CD4-positive, alpha-beta T cell treated with Interleukin-10 for 1 hour (primary cell): ENCODE measurements at places on chromosomes 1 and 21.

DNA sequence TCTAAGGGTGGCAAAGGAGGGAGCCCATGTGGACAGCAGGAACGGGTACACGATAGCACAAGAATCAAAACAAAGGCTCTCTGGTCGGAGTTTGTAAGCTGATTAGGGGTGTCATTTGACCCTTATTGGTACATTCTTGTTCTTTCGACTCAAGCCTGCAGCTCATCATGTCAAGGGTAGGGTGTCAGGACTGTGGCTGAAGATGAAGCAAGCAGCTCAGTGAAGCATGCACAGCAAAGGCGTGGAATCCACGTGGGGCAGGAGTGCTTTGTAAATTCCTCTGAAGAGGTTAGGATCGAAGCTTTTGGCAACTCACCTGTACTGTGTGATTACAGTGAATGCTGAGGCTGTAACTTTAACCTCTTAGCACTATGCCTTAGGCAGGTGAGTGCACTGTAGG is 4.7 kb upstream of the ABCB10 start:
- no peak for DNase-seq

DNA sequence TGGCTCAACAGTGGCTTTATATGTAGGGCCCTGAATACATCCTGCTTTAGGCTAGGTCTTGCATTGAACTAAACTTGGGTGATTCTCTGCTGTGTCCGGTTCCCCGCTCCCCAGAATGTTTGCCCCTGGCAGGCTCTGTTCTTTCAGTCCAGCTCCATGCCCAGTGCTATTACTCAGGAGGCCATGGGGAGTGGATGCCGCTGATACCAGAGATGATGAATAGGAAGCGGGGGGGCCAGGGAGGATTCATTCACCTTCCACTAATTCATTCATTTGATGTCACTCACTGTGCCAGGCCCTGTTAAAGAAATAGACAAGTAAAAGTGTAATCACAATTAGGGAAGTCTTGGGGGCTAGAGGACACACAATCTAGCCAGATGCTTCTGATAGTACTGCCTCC is 83.8 kb downstream of the TMEM53 start:
- DNase-seq: no peak

DNA sequence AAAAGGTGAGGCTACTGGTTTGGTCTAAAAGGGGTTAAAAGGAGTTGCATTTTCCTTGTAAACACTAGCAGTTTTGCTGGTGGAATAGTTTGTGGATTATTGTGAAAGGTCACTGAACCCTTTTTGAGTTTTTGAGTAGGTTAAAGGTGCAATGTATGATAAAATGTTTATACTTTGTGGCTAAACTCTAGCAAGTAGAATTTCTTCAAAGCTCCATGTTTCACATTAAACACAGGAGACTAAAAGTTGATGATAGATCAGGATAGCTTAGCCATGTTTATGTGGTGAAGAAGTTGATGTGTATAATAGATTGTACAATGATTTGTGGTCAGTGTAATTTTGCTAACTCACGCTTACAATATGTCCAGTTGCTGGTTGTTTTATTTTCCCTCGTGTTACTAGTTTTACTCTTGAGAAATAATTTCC is 13.1 kb downstream of the ZNF326 start:
- no peak for DNase-seq

GRCh38 chr21:43842742-43843141 is 22.3 kb upstream of the AGPAT3 start:
- DNase-seq: no peak

DNA sequence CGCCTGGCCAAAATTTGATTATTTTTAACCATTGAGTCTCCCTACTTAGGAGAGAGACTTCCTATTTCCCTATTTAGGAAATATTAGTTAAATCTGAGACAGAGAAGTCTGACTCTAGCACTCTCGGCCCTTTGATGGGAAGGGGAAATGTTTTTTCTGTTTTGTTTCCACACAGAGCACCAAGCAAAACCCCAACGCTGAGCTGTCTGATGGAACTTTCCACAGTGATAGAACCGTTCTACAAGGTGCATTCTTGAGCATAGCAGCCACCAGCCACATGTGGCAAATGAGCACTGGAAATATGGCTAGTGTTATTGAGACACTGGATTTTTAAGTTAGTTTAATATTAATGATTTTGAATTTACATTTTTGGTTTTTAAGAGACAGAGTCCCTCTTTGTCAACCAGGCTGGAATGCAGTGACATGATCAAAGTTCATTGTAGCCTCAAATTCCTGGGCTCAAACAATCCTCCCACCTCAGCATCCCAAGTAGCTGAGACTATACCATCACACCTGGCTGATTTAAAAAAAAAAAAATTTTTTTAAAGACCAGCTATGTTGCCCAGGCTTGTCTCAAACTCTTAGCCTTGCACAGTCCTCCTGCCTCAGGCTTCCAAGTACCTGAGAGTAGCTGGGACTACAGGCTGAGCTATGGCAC is 77.3 kb upstream of the GALNT2 start:
- DNase-seq: no peak

GRCh38 chr1:206493279-206493678 is 14.1 kb upstream of the RASSF5 start:
- DNase-seq: no peak

- no peak for DNase-seq
Observed at GRCh38 chr1:46558966-46559365, 7.5 kb upstream of the KNCN start.

DNA sequence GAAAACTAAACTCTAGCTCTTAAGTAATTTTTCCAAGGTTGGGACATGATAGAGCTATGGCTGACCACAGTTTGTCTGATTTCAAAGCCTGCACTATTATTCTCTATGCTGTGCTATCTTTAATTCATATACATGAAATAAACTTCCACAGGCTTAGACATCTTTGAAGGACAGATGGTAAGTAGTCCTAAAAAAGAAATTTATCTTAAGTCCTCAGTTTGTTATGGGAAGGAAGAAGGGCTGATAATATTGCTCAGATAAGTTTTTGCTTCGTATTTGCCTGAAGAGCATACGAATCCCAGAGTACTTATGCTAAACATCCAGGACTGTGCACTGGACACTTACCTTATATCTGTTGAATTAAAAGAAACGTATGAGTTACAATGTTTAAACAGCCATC is 39.6 kb downstream of the VCAM1 start:
- DNase-seq: no peak

DNA sequence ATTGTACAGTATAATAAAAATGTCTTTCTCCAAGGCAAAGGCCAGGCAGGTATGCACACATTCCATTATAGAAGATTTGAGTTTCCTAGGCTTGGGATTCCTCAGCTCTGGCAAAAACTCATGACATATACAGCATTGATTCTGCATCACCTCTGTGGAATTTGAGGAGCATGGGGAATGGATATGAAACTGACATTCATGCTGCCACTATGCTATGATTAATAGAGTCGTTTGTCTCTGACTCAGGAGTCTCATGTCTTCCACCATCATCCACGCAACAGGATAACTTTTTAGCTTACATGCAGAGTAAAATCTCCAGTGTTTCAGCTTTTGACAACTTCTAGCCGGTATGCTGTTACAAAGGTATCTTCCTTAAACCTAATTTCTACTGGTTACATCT is 49.8 kb upstream of the ADORA3 start:
- DNase-seq: no peak

GRCh38 chr1:67489643-67490042 is 59.4 kb upstream of the SERBP1 start:
- DNase-seq: peak; percentile 3

GRCh38 chr1:118459871-118460270 is 274.8 kb upstream of the SPAG17 start:
- no peak for DNase-seq

- DNase-seq: no peak
Observed at GRCh38 chr1:19817160-19817559, 2.1 kb upstream of the RNF186 start.

DNA sequence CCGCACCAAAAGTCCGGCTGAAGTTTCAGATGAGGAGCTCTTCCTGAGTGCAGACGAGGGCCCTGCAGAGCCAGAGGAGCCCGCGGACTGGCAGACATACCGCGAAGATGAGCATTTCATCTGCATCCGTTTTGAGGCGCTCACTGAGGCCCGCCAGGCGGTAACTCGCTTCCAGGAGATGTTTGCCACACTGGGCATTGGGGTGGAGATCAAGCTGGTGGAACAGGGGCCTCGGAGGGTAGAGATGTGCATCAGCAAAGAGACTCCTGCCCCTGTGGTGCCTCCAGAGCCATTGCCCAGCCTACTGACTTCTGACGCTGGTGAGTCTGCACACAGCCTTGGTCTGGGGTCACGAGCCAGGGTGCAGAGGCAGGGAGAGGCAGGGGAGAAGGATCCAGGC is 84.7 kb downstream of the TRIM11 start:
- no peak for DNase-seq

DNA sequence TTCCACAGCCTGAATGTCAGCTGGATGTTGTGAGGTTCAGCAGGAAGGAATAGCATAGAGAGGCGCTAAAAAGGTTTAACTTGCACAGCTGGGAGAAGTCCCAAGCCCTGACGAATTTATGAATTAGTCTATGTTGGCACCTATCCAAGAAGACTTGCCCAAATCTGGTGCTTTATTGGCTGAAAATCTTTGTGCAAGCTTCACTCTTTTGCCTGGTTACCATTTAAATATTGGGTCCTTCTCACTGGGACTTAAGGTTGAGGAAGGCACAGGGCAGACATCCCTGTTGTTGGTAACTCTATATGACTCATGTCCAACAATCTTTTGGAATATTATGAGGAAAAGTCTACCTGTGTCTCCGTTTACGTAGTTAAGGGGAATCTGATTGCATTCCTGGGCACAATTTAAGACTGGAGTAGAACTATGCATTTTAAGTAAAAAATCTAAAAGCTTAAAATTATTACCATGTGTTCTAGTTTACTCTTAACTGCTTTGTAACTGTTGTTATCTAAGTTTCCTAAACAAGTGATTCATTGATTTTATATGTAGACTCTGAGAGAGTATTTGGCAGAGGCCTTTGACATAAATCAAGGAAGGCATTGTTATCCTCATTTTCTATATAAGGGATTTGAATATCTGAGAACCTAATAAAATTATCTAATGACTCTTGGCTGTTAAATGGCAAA is 181.7 kb upstream of the DPYD start:
- DNase-seq: no peak
